ENCODE measurements at places on chromosomes 4 and X. TPM values are rescaled to one million over a fixed set of nuclear protein-coding genes. Genes with fewer than 3 reads are reported as not detected.

Gene LEF1
- 536 TPM for polyA plus RNA-seq

Gene TKTL2
- polyA plus RNA-seq: 0.02 TPM

Gene APLN
- polyA plus RNA-seq: 0.32 TPM

Gene FABP2
- 1.9 TPM for polyA plus RNA-seq

Gene TAF7L
- polyA plus RNA-seq: 0.59 TPM

Data from thymus (tissue), 14 donors.